ENCODE measurements at places on chromosomes 11 and 22. TPM values are rescaled to one million over a fixed set of nuclear protein-coding genes. Genes with fewer than 3 reads are reported as not detected.
A peak's percentile ranks its signal among the peaks of the same experiment; 100 is the strongest.

DNA sequence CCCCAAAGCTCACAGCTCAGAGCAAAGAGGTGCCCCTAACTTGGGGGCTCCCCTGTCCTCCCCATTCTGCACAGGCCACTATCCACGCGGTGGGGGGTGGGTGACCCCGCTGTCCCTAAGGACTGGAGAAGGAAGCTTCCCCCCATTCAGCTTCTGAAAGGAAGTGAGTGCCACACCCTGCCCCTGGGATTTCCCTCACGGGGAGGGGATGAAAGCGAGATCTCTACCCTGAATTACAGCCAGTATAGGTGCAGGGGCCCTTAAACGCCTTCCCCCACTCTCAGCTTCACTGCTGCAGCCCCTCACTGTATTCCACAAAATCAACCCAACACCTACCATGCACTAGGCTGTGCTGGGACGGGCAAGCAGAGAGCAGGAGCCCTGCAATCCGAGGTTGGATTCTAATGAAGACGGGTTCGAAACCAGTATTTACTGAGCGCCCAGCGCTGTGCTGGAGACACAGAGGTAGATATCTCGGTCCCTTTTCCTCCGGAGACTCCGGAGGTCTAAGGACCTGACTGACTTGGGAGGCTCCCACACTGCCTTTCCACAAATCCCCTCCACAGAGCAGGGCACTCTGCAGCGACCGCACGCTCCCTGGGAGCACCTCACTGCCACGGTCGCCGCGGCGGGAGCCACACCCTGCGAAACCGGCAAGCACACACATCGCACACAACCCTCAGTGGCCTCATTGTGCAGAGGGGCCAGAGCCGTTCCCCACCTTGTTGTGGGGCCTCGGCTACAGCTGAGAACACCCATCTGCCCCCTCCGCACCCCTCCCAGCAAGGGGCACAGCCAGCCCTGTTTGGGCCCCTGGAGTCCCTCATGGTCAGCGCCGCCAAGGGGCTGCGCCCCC lies 1.8 kb downstream of the AHNAK start:
- H3K27ac ChIP-seq, result peak overlapping the region; percentile 100
- H3K4me1 ChIP-seq, result peaks cover 75% of the 10 kb centered on the region
- no peaks in the 10 kb centered on the region for H3K27me3 ChIP-seq
- H3K36me3 ChIP-seq, result no peaks in the 10 kb centered on the region
- no peak for DNase-seq
- H3K4me3 ChIP-seq, result peak overlapping the region; percentile 100

DNA sequence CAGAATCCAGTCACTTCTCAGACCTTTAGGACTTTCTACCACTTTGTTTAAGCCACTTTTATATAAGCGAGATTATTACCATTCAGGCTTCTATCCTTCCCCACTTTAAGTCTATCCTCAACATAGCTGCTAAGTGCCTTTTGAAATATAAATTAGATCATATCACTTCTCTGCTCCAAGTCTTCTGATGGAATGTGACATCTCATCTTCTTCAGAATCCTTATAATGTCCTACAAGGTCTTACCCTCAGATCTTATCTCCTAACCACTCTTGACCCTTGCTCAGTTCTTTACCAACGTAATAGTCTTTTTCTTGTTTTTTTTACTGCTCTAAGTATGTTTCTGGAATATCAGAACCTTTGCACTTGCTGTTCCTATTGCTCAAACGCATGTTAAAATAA lies 188.7 kb downstream of the DYNC2H1 start:
- no peak for DNase-seq
- H3K27ac ChIP-seq, result no peak overlapping the region
- no peak overlapping the region for H3K4me3 ChIP-seq
- no peaks in the 10 kb centered on the region for H3K36me3 ChIP-seq

DNA sequence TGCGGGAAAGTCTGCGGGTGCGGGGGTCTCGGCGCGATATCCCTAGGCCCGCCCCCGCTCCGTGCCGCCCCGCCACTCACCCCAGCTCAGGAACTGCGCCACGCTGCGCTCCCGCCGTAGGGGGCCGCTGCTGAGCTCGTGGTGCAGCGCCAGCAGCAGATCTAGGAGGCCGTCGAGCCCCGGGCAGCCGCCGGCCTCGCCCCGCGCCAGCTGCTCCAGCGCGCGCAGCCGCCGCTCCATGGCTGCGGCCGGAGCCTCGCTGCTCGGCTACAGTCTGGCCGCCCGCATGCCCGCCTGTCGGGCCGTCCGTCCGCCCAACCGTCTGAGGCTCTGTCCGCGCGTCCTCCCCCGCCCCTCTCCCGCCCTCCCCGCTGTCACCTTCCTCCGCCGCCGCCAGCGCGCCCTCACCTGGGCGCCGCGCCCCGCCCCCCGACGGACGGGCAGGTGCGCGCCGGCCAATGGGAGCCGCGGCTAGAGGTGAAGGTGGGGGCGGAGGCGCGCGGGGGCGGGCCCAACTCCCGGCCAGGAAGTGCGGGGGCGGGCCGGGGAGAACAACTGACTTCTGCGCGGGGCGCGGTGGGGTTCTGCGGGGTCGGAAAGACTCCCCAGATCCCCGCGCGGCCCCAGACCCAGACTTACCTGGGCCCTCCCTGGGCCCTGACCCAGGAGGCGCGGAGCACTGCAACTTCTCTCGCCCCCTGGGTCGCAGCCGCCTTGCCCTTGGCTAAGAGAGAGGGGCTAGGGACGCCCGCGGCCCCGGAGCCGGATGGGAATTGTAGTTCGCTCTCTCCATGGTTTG lies at the start of gene CDC42BPG:
CDC42BPG (minus strand) TSS at position 324 of the 799 bp plus-strand sequence; CDS start at position 240, 84 bp downstream.
- H3K4me1 ChIP-seq, result peaks cover 33% of the 10 kb centered on the region
- H3K36me3 ChIP-seq, result peaks cover 7% of the 10 kb centered on the region
- H3K27ac ChIP-seq, result peak within 1 kb of the TSS; percentile 78
- H3K27me3 ChIP-seq, result no peaks in the 10 kb centered on the region
- H3K4me3 ChIP-seq, result peak within 1 kb of the TSS; percentile 50

DNA sequence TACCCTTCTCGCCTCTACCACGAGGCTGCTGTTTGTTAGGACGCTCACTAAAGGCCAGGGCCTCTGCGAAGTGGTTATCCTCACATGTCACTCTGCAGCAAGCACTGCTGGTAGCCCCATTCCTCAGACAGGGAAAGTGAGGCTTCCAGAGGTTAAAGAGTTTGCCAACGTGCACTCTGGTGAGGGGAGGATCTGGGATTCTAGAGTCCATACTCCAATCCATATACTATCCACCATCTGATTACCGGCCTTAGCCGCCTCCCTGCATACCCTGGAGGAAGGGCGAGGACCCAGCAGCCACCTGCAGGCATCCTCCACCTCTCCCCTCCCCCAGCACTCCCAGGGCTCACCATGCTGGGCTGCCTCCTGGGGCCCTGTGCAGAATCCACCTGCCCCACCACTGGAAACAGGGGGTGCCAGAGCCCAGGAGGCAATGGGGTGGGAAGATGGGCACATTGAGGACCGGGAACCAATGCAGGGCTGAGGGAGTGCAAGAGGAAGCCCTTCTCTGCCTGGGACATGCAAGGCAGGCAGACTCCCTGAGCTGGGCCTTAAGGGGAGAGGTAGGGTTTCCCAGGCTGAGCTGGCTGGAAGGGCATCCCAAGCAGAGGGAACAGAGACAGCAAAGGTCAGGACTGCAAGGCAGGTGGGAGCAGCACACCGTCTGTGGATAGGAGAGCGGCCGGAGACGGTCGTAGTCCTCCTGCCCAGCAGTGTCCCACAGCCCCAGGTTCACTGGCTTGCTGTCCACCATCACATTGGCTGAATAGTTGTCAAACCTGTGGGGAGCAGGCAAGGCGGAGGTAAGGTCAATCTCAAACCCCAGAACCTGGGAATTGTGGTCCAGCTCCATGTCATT lies 11.7 kb downstream of the RAC2 start:
- H3K27me3 ChIP-seq, result no peaks in the 10 kb centered on the region
- no peak overlapping the region for H3K4me3 ChIP-seq
- no peak overlapping the region for H3K27ac ChIP-seq
- peaks cover 21% of the 10 kb centered on the region for H3K4me1 ChIP-seq
- no peak for DNase-seq
- H3K36me3 ChIP-seq, result no peaks in the 10 kb centered on the region

GRCh38 chr11:114078423-114078822 lies 18.9 kb downstream of the ZBTB16 start:
- peaks cover 56% of the 10 kb centered on the region for H3K36me3 ChIP-seq
- H3K27me3 ChIP-seq, result no peaks in the 10 kb centered on the region
- H3K27ac ChIP-seq, result peak overlapping the region; percentile 68
- H3K4me1 ChIP-seq, result peaks cover 100% of the 10 kb centered on the region

GRCh38 chr22:30005213-30005857 lies 74.9 kb upstream of the HORMAD2 start:
- H3K4me1 ChIP-seq, result peaks cover 3% of the 10 kb centered on the region
- no peaks in the 10 kb centered on the region for H3K36me3 ChIP-seq
- DNase-seq, result no peak
- no peak overlapping the region for H3K27ac ChIP-seq
- no peak overlapping the region for H3K4me3 ChIP-seq

DNA sequence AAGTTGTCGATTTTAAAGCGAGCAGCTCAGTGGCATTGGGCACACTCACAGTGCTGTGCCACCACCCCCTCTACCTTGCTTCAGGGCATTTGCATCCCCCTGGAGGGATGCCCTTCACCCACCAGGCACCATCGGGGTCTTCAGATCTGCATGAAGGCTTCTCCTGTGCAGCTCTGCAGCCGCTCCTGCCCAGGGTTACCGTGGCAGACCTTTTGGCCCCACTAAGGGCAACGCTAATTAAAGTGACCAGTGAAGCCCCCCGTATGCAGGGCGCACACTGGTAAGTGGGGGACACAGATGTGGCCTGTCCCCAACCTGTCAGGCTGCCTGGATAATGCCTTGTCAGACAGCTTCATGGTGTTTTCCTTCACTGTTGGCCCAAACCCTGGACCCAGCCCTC lies 1117.7 kb downstream of the BRD1 start:
- H3K27me3 ChIP-seq, result no peaks in the 10 kb centered on the region
- H3K27ac ChIP-seq, result no peak overlapping the region
- no peak overlapping the region for H3K4me3 ChIP-seq
- no peaks in the 10 kb centered on the region for H3K36me3 ChIP-seq
- H3K4me1 ChIP-seq, result no peaks in the 10 kb centered on the region
- DNase-seq, result no peak

- peaks cover 68% of the 10 kb centered on the region for H3K4me1 ChIP-seq
- no peaks in the 10 kb centered on the region for H3K36me3 ChIP-seq
- no peak overlapping the region for H3K27ac ChIP-seq
- H3K27me3 ChIP-seq, result no peaks in the 10 kb centered on the region
Measured at GRCh38 chr11:1753229-1753928, 3.0 kb upstream of the IFITM10 start.

DNA sequence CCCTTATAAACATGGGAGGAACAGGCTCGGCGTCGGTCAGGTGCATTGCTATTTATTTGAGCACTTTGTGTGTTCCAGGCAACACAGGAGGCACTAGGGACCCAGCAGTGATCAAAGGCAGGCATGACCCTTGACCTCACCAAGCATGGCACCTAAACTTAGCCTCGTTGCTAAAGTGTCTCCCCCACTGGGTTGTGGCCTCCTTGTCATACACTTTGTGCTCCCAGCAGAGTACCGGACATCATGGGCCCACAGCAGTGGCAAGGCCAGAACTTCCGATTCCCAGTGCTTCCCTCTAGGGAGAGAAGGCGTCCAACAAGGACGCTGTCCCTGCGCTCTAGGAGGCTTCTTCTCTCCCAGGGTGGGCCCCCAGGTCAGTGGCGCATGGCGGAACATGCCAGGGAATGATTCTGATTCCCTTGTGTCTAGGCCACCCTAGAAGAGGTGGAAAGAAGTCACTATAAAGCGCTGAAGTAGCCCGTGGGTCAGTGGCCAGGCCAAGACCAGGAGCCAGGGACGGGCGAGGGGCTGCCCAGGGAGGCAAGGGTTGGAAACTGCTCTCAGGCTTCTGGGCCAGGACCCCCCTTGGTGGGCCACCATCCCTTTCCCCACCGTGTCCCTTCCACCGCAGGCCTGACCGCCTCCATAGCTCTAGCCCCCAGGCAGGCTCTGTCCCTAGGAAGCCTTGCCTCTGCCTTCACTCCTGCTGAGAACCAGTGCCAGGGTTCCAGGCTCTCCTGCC lies 19.7 kb downstream of the TOM1 start:
- no peak overlapping the region for H3K4me3 ChIP-seq
- peaks cover 64% of the 10 kb centered on the region for H3K36me3 ChIP-seq
- H3K27ac ChIP-seq, result no peak overlapping the region
- no peak for DNase-seq
- H3K4me1 ChIP-seq, result peaks cover 24% of the 10 kb centered on the region

GRCh38 chr11:44548032-44548695 lies 17.3 kb upstream of the CD82 start:
- DNase-seq, result no peak
- H3K4me3 ChIP-seq, result no peak overlapping the region
- H3K4me1 ChIP-seq, result no peaks in the 10 kb centered on the region
- H3K27me3 ChIP-seq, result no peaks in the 10 kb centered on the region

PICK1 gene
- 21.1 TPM for total RNA-seq

TEX12 gene
- total RNA-seq, result not detected

MFNG gene
- total RNA-seq, result 15.2 TPM

TMEM191C gene
- total RNA-seq, result 8.3 TPM

DDT gene
- 167 TPM for total RNA-seq
